ENCODE measurements at places on chromosomes 11 and 22. TPM values are rescaled to one million over a fixed set of nuclear protein-coding genes. Genes with fewer than 3 reads are reported as not detected.

Gene CCDC73
- total RNA-seq, result not detected

Gene ANGPTL5
- not detected for total RNA-seq

Gene MMP12
- total RNA-seq, result 5.6 TPM

Gene CEP126
- 0.66 TPM for total RNA-seq

Gene UPK3A
- total RNA-seq, result not detected

Gene CCDC89
- 2.2 TPM for total RNA-seq

Gene OR4D5
- not detected for total RNA-seq

Gene SAA4
- not detected for total RNA-seq

Gene LRRC56
- 2.8 TPM for total RNA-seq

Gene SHISAL1
- 0.57 TPM for total RNA-seq

Gene USH1C
- not detected for total RNA-seq

Gene DNAJC4
- 7.6 TPM for total RNA-seq

Gene SLC22A6
- not detected for total RNA-seq

Gene NLRP14
- not detected for total RNA-seq

Gene DNAJB13
- total RNA-seq, result not detected

Gene SLC22A8
- total RNA-seq, result not detected

Gene OR2AG2
- total RNA-seq, result 1.6 TPM

Gene MGAT3
- total RNA-seq, result 0.57 TPM

Gene GCAT
- 27.8 TPM for total RNA-seq

Gene C11orf87
- not detected for total RNA-seq

Gene LDHAL6A
- not detected for total RNA-seq

Gene THY1
- total RNA-seq, result 104 TPM

Gene TUBA8
- total RNA-seq, result 0.66 TPM

Gene CALCA
- total RNA-seq, result not detected

Gene NXPE1
- total RNA-seq, result not detected

Gene FADS1
- total RNA-seq, result 159 TPM

Gene MYO7A
- 0.22 TPM for total RNA-seq

Gene OR51B5
- 0.57 TPM for total RNA-seq

Gene SLC22A9
- not detected for total RNA-seq

Gene NCR3LG1
- 12.7 TPM for total RNA-seq

Gene RIMBP3B
- total RNA-seq, result 0.29 TPM

Gene AIFM3
- total RNA-seq, result 0.22 TPM

Gene MRGPRX4
- total RNA-seq, result not detected

Gene CRYBB2
- total RNA-seq, result not detected

Gene NCF4
- not detected for total RNA-seq

Gene CAVIN3
- 357 TPM for total RNA-seq

Gene SMIM38
- total RNA-seq, result 0.14 TPM

Gene MMP13
- 0.14 TPM for total RNA-seq

Gene ADAMTS8
- total RNA-seq, result under 0.01 TPM

Gene HSPB2
- total RNA-seq, result not detected

Gene APOA1
- total RNA-seq, result not detected

Gene KCNK4
- under 0.01 TPM for total RNA-seq
